Fibroblast of upper back skin (primary cell): ENCODE measurements at places on chromosomes 13 and 19.

DNA sequence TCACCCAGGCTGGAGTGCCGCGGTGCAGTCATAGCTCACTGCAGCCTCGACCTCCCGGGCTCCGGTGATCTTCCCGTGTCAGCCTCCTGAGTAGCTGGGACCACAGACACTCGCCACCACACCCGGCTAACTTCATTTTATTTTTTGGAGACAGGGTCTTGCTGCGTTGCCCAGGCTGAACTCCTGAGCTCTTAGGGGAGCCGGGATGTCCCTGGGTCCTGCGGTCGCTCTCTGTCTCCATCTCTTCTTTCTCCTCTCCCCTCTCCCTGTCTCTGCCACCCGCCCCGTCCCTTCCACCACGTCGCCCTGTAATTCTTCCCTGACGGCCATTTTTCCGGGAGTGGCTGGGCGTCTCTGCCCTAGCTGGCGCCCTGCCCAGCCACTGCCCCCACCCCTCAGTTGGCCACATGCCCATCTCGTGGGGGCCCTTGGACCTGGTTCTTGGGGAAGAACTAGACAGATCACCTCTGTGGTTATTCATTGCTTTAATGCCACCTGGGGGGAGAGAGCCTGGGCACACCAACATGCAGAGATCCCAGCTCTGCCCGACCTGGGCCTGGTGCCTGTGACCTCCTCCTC is 18.9 kb downstream of the ARID3A start:
- DNase-seq: no peak

DNA sequence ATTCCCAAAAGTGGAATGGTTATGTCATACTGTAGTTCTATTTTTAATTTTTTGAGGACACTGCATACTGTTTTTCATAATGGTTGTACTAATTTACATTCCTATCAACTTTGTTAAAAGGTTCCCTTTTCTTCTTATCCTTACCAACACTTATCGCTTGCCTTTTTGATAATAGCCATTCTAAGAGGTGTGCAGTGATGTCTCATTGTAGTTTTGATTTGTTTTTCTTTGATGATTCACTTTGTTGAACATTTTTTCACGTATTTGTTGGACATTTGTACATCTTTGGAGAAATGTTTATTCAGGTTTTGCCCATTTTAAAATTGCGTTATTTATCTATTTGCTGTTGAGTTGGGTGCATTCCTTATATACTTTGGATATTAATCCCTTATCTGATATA is 188.8 kb upstream of the SPRY2 start:
- peak; percentile 21 for DNase-seq

DNA sequence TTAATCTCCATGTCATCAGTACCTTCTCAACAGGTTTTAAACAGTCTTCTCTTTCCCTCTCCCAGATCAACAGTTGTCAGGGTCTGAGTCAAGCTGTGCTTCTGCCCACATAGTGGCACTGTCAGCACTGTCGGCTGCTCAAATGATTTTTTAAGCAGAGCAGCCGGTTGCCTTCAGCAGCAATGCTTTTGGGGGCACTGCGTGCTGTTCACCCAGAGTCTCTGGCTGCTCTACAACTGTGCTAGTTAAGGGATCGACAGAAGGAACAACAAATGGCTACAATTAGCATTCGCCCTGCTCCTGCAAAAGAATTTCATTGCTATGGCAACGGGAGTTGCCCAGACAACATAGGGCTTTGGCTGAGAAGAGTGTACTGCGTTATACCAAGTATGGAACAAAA is 412.9 kb downstream of the DIAPH3 start:
- DNase-seq: peak; percentile 73

GRCh38 chr13:98007001-98007400 is 53.5 kb downstream of the IPO5 start:
- DNase-seq: no peak

- no peak for DNase-seq
Measured at GRCh38 chr19:33956941-33957340, 160.3 kb downstream of the KCTD15 start.

DNA sequence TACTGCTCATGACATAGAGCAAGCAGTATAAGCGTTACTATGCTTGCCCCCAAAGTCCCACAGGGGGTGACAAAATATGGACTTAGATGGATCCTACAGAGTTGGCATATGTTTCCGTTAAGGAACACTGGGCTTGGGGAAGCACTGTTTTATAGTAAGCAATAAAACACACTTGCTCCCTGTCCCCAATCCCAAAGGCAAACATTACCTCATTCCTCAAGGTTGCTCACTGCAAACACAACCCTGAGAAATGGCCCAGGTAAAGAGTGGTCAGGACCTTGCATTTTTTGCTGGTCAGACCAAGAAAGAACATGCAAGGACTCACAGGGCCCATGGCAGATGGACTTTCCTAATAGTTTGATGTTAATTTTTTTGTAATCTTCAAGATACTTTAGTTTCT is 32.3 kb downstream of the UGGT2 start:
- no peak for DNase-seq

DNA sequence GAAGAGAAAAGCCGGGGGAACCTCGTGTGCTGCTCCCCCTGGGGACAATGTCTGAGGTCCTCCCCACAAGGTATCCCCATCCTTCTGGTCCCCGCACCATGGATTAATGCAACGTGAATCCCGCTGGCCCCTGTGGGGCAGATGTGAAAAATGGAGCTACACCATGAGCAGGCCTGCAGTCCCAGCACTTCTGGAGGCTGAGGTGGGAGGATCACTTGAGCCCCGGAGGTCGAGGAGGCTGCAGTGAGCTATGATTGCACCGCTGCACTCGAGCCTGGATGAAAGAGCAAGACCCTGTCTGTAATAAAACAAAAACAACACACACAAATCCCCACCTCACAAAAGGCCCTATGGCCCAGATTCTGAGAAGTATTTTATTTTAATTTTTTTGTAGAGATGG is 1.2 kb upstream of the CFD start:
- DNase-seq: no peak

DNA sequence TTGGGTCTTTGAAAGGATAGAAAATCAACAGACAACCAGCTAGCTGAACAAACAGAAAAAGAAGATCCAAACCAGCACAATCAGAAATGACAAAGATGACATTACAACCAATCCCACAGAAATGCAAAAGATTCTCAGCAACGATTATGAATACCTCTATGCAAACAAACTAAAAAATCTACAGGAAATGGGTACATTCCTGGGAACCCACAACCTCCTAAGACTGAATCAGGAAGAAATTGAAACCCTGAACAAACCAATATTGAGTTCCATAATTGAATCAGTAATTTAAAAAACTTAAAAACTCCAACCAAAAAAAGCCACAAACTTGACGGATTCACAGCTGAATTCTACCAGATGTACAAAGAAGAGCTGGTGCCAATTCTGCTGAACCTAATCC is 20.9 kb upstream of the C1QTNF9B start:
- peak; percentile 72 for DNase-seq

GRCh38 chr13:98970330-98970729 is 7.5 kb downstream of the DOCK9 start:
- no peak for DNase-seq

DNA sequence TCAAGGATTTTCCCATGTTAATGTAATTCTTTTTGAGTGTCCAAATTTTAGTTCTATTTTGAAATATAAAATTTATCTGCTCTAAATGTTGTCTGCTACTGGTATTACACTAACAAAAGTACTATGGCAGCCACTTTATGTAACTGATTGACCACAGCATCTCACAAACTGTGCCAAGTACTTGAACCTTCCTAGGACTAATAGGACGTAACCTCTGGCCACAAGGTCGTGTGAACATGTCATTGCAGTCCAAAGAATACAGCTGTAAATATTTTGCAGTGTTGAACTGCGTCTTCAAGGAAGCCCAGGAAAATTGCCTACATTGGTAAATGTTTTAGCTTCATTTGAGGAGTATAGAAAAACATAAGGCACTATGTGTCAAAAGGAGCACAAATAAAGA is 1.9 kb downstream of the KCTD4 start:
- DNase-seq: no peak
